ENCODE measurements at places on chromosomes 2 and 18.

DNA sequence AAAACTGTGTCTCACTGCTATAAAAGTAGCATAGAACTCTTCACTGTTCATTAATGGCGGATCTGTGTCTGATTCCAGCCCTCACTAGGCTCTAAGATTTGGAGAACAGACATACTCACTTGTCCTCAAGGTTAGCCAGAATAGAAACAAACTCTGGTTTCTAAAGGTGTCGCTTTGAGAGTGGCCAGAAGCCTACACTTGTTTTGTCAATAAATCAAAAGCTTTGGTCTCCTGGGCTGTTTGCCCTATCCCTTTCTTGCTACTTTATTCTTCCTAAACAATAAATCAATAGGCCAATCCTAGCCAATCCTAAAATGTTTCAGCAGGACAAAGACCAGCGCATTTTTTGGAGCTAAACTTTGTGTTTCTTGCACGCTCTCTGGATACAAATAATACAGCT is 1064.6 kb upstream of the CHAC2 start:
- DNase-seq: no peak

- no peak for DNase-seq
Measured at GRCh38 chr2:48347712-48348111, 182.2 kb upstream of the STON1 start.

DNA sequence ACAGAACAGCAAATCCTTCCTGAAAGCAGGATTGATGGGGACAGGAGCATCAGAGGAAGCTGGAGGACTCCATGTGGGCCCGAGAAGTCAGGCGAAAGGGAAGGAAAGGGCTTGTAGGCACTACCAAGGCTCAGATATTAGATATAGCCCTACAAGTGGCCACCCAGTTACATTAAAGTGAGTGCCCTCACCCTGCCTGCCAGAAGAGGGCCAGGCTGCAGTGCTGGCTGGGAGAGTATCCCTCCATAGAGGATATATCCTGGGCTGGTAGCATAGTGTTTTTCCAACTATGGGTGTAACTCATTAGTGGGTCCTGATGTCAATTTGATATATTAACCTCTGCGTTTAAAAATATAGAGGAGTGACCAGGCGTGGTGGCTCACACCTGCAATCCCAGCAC is 285.2 kb downstream of the MYCN start:
- DNase-seq: no peak

- no peak for DNase-seq
Measured at GRCh38 chr2:109472974-109473373, 140.8 kb downstream of the SEPTIN10 start.

GRCh38 chr2:235669983-235670962 is 176.4 kb downstream of the AGAP1 start:
- peak; percentile 31 for DNase-seq
